Stimulated activated CD4-positive, alpha-beta T cell treated with anti-CD3 and anti-CD28 coated beads, Interleukin-4, amount 100 ng/mL, for 1 hour (primary cell): ENCODE measurements at places on chromosomes 13 and 19.
A peak's percentile ranks its signal among the peaks of the same experiment; 100 is the strongest.

DNA sequence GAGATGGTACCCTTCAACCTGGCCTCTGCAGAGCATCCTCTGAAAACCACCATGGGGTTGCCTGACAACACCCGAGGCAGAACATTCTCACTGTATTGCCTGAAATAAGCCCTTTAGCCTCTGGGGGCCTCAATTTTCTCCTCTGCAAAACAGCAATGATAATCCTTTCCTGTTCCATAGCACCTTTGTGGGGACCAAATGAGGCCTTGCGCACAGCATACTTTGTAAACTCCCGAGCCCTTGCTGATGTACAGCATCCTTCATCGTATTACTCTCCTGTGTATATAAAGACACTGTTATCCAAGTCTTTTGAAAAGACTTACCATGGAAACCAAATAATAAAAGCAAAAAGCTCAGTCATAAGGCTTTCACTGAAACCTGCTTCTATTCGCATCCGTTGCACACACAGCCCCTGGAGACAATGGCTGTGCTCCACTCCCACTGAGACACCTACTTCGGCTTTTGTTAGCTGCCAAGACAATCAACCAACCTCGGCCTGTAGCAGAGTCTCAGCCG is 276.0 kb downstream of the FOXO1 start:
- no peak for DNase-seq

GRCh38 chr13:79943346-79944023 is 397.4 kb downstream of the SPRY2 start:
- no peak for DNase-seq

- DNase-seq, result no peak
Measured at GRCh38 chr13:39938596-39938995, 283.1 kb downstream of the COG6 start.

- no peak for DNase-seq
Measured at GRCh38 chr19:6044056-6044805, 66.1 kb downstream of the RFX2 start.

DNA sequence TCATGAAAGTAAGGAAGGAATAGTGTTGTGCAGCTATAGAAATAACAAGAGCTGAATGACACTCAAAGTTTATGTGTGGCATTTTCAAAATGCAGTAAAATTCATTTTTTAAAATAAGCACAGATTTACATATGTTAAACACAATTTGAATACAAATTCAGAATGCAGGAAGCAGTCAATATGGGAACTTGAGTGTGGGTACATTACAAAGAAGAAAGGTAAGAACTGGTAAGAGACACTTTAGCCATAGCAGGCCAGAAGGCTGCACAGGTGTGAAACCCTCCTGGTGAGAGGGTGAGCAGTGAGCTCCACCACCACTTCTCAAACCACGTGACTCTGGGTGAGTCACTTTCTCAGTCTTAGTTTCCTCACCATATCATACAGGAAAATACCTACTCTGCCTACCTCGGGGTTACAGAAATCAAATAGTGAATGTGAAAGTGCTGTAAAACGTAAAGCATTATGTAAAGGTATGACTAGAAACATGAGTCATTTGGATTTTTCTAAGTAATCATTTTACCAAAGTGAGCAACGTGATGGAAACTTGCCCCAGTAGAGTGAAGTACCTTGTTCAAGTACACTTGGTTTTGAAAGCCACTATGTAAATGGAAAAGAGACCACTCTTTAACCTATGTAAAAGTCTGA is 40.5 kb downstream of the USP12 start:
- peak; percentile 58 for DNase-seq

- no peak for DNase-seq
Measured at GRCh38 chr19:16525751-16526481, 16.3 kb downstream of the CHERP start.

DNA sequence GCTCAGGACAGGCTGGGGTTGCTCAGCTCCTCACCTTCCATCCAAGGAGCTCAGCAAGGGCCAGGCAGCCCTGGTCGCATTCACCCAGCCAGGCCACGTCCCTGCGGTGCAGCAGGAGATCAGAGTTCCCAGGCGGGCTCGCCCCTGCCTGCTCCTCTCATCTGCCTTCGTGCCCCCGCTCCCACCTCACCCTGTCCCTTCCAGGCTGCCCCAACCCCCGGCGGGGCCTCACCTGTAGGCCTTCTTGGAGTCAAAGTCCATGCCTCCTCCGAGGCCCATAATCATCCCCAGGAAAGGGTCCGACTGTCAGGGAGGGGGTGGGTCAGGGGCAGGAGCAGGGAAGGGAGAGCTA is 1.3 kb upstream of the RINL start:
- no peak for DNase-seq

DNA sequence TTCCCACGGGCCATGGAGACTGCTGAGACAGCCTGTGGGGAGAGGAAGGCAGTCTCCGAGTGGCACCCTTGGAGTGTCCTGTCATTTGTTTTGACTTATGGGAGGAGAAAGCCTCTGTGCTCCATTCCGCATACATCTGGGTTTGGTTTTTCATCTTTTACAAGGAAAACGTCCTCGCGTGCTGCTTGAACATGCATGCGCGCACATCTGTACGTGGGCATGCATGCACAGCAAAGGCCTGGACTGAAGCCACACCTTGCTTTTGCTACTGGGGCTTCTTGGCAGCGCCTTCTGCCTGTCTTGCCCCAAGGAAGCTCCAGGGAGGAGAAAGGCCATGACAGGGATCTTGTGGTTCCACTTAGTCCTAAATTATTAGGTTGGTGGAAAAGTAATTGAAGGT is 44.0 kb downstream of the SUGP2 start:
- no peak for DNase-seq

GRCh38 chr19:45629704-45630103 is 9.5 kb downstream of the EML2 start:
- no peak for DNase-seq

DNA sequence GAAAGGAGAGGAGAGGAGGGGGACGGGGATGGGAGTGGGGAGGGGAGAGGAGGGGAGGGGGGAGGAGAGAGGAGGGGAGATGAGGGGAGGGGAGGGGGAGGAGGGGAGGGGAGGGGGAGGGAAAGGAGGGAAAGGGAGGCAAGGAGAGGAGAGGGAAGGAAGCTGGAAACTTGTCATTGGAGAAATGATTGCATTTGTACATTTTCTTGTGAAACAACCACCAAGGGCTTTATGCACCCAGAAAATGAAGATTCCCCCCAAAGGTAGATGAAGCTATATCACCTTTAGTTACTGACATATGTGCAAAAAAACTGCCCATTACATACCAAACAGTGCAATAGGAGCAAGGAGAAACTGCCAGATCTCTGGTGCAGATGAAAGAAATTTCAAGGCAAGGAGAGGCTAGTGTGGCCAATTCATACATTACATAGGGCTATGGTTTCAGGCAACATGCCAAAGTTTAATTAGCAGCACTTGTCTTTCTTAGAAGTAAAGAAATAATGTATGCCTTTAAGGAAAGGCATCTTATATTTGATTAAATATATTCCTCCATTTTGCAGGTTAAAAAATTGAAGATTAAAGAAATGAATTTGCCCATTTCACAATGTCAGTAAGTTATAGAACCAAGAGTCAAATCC is 49.5 kb upstream of the STK24 start:
- no peak for DNase-seq

- DNase-seq, result no peak
Measured at GRCh38 chr19:14412996-14413692, 6.0 kb downstream of the DDX39A start.

DNA sequence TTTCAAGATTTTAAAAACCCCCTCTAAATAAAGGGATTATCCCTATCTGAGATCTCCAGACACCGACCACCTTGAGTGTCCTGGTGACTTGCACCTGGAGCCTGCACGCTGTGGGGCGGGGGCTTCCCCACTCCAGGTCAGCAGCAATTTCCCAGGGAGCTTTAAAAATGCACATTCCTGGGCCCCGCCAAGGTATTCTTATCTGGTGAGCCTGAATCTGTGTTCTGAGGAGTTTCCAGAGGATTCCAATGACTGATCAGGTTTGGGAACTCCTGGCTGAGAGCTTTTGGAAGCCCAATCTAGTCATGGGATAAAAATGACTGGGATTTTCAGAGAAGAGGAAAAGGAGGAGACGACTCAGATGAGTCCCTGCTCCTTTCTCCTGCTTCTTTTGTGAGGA is 66.1 kb downstream of the FGF9 start:
- DNase-seq, result no peak

- no peak for DNase-seq
Measured at GRCh38 chr13:19587635-19588300, 26.4 kb upstream of the TPTE2 start.

GRCh38 chr19:17116996-17117702 is 41.6 kb downstream of the MYO9B start:
- DNase-seq, result no peak

DNA sequence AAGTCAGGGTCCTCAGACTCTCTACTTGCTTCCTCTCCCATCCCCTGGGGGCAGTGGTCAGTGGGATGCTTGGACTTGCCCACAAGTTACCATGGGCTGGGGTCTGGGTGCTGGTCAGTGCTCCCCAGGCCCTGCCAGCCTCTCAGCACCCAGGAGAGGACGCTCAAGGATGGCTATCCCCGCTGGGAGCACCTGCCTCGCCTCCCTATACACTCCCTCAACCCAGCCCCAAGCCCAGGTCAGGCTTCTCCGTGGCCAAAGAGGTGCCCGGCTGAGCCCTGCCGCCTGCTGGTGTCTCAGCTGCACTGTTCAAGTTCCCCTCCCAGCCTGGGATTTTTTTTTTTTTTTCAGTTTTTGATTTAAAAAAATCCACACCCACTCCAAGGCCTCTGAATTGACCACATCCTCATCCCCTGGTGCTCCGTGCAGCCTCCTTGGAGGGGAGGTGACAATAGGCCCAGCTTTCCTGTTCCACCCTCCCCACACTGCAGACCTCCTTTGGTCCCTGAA is 10.8 kb downstream of the F2RL3 start:
- no peak for DNase-seq

GRCh38 chr19:54464630-54465425 is 1.2 kb upstream of the LENG9 start:
- DNase-seq, result peak; percentile 76

DNA sequence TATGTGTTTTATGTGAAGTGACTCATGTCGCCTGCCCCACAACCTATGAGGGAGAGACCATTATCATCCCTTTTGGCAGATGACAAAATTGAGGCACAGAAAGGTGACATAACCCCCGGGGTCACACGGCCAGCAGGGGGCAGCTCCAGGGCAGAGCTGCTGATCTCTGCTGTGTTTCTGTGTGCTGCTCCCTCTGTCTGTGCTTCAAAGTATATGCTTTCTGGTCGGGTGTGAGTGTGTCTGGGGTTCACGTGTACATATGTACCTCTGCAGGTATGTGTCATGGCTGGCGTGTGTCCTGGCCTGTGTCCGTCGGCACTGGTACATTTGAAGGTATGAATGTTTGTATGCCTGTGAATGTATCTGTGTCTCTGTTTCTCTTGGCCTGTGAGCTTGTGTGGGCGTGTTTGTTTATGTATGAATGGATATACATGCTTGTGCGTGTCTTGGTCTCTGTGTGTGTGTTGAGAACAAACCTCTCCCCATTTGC is 7.1 kb downstream of the LIPE start:
- peak; percentile 79 for DNase-seq

DNA sequence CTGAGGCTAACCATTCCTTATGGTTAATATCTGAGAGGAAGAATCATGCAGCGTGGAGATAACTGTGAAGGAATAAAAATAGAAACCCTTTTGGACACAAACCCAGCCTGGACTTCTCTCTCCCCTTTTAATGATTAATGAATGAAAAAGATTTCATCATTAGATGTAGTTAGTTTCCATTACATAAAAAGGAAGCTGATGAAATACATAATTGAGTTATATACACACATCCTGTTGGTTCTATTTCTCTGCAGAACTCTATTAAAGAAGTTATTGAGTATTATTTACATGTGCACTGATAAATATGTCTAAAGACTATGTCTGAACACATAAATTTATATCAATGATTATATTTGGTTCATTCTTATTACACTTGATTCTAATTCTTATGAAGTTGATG is 465.3 kb downstream of the GPC5 start:
- DNase-seq, result no peak

DNA sequence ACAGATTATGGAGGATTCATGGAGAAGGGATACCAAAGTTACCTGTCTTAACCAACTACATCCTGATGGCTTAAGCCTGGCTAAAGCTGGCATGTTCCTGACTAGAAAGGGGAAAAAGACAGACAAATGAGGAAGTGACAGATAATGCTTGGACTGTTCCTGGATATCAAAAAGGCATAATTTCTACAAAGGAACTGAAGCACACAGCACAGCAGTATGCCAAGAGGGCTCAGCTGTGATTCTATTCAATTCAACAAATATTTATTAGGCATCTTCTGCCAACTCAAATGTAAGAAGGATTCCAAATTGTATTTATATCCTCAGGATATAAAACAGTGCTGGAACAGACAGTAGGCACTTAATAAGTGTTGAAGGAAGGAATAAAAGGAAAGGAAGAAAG is 59.5 kb downstream of the KLF12 start:
- no peak for DNase-seq

GRCh38 chr19:38799104-38799503 is 10.1 kb downstream of the LGALS7B start:
- no peak for DNase-seq

GRCh38 chr13:36132376-36132775 is 1.2 kb upstream of the DCLK1 start:
- no peak for DNase-seq

GRCh38 chr13:35857769-35858168 is 273.4 kb downstream of the DCLK1 start:
- no peak for DNase-seq
